Stimulated activated CD4-positive, alpha-beta T cell treated with anti-CD3 and anti-CD28 coated beads, Interleukin-15, amount 100 ng/mL, for 1 hour (primary cell): ENCODE measurements at places on chromosomes 11 and 22.

DNA sequence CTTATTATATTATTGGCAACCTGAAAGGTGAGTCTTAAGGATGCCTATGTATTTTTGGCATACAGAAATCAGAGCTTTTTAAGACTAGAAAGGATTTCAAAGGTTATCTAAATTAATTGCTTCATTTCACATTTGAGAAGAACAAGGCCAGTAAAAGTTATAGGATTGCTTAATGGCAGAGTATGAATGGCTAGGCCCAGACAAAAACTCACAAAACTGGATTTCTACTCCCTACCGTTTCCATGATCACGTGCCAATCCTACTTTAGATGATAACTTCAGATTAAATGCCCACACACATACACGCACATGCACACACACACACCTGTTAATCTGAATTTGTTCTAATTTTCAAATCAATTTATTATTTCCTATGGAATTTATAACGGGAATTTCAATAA, 1.8 kb upstream of the PDE3B start:
- DNase-seq: no peak

DNA sequence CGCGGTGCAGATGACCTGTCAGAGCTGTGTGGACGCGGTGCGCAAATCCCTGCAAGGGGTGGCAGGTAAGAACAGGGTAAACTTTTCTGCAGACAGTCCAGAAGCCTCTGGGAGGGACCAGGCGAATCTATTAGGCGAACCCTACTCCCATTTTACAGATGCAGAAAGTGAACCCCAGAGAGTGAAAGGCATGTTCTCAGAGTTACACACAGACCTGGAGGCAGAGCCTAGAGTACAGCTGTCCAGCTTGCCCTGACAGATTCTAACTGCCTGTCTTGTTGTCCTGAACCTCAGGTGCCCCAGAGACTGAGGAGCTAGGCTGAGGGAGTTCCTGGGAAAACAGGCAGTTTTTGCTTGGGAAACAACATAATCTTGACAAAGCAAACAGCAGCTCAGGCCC, 665 bp downstream of the CCS start:
- no peak for DNase-seq

DNA sequence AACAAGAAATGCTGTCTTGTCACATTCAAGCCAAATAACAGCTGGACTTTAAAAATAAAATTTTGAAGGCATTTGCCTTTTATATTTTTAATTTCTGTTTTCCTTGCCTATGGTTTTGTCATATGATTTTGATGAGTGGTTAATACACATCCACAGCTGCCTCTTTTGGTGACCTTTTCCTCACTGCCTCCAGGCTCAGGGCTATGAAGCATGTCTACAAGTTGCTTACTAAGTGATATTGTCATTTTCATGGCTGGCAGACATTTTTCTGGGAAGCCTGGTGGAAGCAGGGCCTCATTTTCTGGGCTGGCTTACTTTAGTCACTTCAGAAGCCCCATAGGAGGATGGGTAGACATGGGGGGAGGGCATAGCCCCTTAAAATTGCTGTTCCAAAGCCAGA, 344.9 kb downstream of the SOX6 start:
- no peak for DNase-seq

- DNase-seq: no peak
These were observed 5.1 kb upstream of the SAAL1 start for GRCh38 chr11:18111005-18111404.

DNA sequence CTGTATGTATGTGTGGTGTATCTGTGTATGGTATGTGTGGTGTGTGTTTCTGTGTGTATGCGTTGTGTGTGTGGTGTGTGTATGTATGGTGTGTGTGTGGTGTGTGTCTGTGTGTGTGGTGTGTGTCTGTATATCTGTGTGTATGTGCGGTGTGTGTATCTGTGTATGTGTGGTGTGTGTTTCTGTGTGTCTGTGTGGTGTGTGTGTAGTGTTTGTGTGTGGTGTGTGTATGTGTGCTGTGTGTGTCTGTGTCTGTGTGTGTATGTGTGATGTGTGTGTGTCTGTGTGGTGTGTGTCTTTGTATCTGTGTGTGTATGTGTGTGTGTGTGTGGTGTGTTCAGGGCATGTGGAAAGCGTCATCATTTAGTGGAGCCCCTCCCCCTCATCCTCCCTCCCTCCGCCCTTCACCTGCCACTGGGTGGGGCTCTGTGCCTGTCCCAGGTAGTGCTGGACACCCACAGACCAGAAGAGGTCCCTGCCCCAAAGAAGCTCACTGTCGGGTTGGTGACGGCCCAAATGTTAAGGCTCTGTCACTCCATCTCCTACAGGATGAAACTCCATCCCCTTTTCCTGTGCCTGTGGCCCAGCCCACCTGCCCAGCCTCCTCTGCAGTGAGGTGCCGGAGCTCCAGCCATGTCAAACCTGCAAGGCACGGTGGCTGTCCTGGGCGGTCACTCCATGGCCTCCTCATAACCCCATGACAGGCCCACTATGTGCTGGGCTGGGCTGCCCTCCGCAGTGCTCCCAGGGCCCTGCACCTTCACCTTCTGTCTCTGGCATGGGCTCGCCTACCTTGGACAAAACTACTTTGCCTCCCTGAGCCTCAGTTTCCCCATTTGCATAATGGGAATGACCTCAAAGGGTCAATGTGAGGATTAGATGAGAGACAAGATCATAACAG, 23.4 kb upstream of the SHISAL1 start:
- DNase-seq: no peak

DNA sequence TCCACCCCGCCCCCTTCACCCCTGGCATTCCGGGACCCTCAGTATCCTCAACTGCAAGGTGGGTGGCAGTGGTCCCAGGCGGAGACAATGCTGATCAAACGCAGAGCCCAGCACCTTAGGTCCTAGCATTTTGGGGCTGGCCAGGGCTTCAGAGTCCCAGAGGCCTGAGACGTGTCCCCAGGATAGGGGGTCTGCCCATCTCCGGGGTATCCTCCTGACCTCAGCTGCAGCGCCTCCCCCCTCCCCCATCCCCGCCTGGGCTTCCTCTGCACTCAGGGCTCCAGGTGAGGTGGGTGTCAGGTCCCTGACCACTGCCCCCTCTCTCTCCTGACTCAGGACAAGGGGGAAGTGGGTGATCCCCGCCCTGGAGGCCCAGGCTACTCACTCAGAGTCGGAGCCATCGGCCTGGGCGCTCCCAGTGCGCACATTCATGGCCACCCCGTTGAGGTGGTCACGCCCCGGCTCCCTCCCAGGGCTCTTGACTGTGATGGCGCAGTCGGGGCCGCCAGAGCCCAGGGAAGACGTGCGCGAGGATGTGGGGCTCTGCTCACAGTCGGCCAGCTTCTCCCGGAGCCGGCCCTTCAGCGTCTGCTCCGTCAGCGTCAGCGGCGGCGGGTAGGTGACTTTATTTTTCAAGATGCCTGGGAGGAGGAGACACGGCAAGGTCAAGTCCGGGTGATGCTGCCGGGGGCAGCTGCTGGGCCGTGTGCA, 28.3 kb downstream of the TRMU start:
- no peak for DNase-seq

DNA sequence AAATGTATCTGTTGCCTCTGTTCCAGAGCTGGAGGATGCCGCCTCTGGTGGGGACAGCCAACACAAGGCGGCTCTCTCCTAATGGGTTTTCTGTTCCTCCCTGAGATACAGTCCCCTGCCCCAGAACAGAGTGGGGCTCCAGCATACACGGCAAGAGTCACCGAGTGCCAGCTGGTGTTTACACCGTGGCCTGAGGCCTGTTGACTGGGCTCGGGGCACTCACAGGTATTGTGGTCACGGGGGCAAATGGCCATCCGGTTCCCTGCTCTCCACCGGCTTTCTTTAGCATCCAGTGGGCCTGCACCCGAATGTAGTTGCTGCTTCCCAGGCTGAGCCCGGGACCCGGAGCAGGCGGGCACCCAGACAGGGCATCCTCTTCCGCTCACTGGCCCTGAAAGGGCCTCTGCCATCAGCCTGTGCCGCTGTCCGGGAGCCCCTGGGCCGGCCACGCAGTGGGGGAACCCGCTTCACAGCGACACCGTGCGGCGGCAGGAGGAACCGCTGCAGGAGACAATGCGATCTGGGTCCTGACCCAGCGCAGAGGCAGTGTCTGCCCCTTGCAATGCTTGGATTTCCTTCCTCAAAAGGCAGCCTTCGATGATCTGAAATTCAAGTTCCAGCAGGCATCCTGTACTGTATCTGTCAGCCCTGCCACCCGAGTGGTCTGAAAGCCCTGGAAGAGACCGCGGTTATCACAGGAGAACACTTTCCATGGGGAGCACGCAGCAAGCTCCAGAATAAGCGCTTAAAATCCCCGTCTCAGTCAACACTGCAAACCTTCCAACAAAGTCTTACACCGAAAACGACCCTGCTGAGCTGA, 859 bp upstream of the KRTAP5-5 start:
- peak; percentile 53 for DNase-seq

DNA sequence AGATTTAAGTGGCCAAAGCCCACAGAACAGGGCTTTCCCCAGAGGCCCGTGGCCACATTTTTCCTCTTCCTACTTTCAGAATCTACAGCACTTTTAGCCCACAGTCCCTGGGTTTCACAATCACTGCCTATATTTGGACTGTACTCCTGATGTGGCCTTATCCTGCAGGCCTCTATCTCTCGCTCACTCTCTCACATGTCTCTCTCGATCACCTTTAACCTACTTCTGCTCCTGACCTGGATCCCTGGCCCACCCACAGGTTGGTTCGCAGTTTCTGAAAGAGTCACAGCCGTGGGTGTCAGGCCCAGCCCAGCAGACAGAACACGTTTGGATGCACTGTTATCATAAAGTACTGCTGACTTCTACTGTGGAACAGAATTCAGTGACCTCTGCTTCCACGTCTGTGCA, 55.5 kb downstream of the LARGE1 start:
- DNase-seq: no peak

DNA sequence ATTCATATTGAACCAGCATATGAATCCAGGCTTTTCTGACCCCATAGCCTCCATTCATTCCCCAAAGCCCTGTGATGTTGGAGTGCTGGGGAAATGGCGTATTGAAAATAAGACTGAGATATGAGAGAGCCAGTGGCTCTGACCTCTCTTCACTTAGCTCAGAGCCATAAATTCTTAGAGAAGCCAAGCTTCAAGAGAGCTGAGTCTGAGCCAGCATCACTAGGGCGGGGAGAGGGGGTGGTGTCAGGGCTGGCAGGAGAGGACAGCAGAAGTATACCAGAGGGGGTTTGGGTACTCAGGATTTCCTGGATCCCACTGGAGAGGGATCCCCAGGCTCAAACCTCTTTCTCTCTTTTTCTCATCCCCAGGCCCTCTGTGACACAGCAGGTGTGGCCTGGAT, 16.7 kb upstream of the MOGAT2 start:
- DNase-seq: no peak

DNA sequence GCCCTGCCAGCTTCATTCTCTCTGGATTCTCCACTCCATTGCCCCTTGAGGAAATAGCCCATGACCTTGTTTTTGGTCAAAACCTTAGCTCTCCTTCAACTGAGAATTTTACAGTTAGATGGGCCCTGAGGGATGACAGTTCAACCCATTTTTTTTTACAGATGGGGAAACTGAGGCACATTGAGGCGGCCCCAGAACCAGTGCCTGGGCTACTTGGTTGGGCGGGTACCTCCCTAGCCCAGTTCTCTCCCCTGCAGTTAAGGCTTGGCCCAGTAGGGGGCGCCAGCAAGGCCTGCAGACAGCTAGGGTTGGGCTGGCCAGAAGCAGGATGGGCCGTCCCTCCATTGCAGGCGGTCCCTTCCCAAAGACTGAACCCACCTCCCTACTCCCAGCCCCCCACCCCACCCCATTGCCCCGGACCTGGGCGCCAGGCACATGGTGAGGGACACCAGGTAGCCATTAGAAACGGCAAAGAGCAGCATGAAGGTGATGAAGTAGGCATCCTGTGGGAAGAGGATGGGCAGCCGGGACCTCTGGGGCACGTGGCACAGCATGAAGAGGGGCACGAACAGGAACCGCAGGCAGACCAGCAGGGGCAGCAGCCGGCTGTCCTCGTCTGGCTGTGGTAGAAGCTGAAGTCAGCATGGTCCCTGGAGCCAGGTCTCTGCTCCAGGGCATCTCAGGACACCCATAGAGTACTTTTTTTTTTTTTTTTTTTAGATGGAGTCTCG, 7.6 kb downstream of the SLC29A2 start:
- peak; percentile 31 for DNase-seq

GRCh38 chr22:47143249-47143938, 380.9 kb downstream of the TBC1D22A start:
- DNase-seq: no peak

DNA sequence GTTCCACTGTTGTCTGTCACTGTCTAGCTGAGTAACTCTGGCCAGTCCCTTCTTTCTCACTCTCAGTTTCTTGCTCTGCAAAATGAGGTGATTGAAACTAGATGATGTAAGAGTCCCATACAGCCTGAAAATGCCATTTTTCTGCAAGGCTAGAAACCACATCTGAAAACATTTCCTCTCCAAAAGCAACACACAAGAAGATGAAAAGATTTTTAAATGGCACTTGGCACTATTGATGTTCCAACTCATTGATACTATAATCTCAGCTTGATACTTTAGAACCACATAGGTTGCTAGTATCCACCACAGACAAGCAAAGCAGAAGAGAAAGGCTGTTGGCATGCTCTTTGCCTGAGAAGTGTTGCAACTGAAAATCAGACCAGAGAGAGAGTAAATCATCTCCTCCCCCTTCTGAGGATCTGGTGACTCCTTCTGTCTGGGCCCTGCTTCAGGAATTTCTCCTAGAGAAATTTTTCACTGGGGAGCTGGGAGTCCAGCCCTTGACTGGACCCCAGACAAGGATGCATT, 1217.9 kb downstream of the LRRC4C start:
- no peak for DNase-seq

DNA sequence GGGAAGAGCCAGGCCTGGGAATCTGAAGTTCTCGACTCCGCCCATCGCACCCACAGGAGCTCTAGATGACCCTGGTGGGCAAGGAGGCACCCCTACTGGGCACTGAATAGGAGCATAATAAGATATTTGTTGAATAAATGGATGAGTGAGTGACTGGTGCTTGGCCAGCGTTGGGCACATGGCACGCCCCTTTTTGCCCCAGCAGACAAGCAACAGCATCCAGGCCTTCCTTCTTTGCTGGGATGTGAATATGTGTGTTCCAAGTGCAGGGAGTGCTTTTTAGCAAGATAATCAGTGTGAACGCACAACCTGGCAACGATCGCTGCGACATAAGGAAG, 443 bp upstream of the CELF1 start:
- DNase-seq: no peak

- no peak for DNase-seq
These were observed 27.5 kb upstream of the POU2AF1 start for GRCh38 chr11:111406589-111406988.

DNA sequence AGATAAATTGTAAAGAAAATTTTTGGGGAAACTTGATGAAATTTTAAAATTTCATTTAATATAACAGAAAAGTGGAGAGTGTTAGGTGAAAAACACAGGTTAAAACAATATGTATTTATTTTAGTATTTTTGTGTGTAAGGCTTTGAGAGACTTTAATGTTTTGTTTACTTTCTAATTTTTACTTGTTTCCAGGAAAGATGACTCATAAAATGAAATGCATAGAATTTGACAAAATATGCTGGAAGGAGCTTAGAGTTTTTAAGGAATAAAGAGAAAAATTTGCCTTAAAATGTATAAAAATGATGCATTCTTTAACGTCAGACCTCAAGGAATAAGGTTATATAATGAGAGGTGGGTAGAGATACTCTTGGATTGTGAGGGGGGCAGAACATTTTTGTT, 1205.1 kb upstream of the CNTN5 start:
- DNase-seq: no peak

GRCh38 chr11:4662876-4663275, 19.1 kb downstream of the OR51E1 start:
- DNase-seq: no peak
